ENCODE measurements at places on chromosomes 5 and 9.
A peak's percentile ranks its signal among the peaks of the same experiment; 100 is the strongest.

- peak; percentile 69 for DNase-seq
These were observed 11.3 kb upstream of the LOX start for GRCh38 chr5:122089096-122090013.

GRCh38 chr5:115430374-115430773, 114.2 kb downstream of the FEM1C start:
- DNase-seq, result no peak

DNA sequence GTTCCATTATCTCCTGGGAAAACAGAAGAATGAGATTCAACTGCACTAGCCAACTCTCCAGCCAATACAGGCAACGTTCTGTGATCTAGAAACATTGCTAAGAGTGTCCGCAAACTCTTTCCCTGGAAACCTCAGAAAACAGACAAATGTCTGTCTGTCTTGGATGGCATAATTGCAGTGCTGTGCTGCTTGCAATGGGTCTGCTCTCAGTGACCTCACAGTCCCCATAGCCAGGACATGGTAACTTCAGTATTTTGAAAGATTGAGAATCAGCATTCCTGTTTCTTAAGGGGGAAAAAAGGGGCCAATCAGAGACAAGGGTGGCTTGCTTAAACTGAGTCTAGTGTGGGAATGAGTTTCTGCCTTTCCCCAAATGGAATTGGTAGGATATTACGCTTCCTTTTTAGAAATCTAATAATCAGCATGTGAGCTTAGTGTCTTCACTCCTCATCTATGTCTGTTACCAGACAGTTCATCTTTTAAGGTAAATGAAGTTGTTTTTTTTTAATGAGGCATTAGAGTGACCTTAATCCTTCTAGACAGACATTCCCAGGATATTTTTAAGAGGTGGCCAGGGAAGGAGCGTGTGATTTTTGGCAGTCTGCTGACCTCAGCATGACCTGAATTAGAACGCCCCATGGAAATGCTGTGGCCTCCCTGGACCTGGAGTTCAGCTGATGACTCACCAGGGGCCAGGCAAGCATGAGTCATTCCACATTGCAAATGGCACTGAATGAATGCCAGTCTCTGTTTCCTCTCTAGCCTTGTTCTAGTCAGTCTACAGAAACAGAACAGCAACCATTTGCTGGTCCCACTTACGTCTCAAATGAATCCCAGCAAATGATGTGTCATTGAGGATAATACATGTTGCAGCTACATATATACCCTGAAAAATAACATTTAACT, 210.2 kb upstream of the ACTBL2 start:
- DNase-seq, result peak; percentile 59

DNA sequence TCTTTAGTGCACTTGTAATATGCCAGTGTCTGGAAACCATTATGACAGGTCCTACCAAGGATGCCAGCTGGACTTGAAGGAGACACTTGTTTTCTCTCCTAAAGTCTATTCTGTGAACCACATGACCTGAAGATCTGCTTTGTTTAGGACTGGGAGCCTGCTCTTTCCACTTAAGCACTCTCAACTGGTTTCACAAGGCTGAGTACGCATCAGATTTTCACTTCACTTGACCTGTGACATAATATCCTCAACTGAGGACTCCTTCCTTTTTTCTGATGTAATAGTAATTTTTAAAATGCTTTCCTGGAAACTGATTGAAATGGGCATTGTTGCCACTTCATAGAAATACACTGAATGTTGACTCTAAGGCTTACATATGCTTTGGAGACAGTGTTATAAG, 52.2 kb downstream of the PDE8B start:
- DNase-seq, result no peak

GRCh38 chr5:136021016-136021405, 7.8 kb upstream of the TGFBI start:
- no peak for DNase-seq

GRCh38 chr5:165538065-165538464, 2032.6 kb downstream of the MAT2B start:
- no peak for DNase-seq

GRCh38 chr5:127705120-127705892, 2.1 kb downstream of the CCDC192 start:
- peak; percentile 72 for DNase-seq

- DNase-seq, result no peak
These were observed 4.4 kb upstream of the ZNF782 start for GRCh38 chr9:96858670-96859069.

- no peak for DNase-seq
These were observed 1408.3 kb downstream of the EFNA5 start for GRCh38 chr5:106262395-106262794.

- no peak for DNase-seq
These were observed 7.4 kb upstream of the SHC3 start for GRCh38 chr9:89185980-89186379.

DNA sequence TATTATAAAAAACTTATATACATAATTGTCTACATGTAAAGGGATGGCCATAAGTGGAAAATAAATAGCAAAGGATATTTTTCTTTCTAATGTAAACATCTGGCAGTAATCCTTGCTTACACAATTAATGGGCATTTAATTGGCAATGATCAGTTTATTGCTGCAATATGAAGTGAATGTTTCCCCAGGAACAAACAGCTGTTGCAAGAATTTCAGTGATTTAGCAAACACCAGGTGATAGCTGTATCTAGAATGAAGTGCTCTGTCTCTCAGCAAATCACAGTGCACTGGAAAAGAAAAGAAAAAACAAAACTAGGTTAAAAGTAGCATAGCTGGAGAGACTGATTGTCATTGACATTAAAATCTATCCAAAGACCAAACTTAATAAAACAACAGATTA, 594.5 kb upstream of the ARRDC3 start:
- no peak for DNase-seq

GRCh38 chr5:65704621-65705239, 17.2 kb downstream of the SGTB start:
- no peak for DNase-seq
